Peyer's patch (tissue), 4 donors: ENCODE measurements at places on chromosomes 3 and 15.

GRCh38 chr15:101723874-101724674 lies at the start of gene TARS3:
TSS of gene TARS3 (minus strand) at chr15:101724473. CDS start at chr15:101724387, 86 bp downstream.
- DNase-seq = peak; percentile 98

- no peak for DNase-seq
Measured at GRCh38 chr3:188900421-188900951, 271.3 kb upstream of the TPRG1 start.

DNA sequence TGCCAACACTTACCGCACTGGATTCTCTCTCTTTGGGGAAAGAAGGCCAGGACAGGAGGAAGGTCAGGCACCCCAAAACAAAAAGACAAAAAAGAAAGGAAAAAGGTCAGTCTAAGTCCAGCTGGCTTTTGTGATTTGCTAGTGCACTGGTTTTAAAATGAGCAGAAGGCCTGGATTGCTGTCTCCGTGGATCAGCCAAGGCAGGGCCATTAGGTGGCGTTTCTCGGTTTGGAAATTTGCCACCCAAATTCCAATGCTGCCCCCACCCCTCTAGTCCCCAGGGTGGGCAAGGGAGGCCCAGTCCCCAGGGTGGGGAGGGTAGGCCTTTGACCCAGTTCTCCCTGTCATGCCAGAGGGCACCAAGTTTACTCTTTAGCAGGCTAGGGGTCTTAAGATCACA lies 33.3 kb downstream of the TLE3 start:
- no peak for DNase-seq

DNA sequence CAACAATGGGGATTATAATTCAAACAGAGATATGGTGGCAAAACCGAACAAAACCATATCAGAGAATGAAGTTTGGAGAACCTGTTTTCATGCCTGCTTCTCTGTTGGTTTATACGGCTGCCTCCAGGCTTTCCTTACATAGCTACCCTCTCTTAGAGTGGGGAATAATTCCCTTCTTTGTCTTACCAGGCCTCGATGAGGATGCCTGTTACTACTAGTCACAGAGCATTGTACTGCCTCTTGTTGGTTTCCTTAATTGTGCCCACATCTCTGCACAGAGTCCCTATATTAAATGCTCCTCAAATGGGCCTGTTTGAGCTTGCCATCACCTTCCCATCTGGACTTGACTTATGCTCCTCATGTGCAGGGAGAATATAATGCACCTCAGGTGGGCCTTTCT lies 92.9 kb downstream of the NCEH1 start:
- no peak for DNase-seq

GRCh38 chr3:64253689-64254088 lies 28.4 kb upstream of the PRICKLE2 start:
- no peak for DNase-seq

DNA sequence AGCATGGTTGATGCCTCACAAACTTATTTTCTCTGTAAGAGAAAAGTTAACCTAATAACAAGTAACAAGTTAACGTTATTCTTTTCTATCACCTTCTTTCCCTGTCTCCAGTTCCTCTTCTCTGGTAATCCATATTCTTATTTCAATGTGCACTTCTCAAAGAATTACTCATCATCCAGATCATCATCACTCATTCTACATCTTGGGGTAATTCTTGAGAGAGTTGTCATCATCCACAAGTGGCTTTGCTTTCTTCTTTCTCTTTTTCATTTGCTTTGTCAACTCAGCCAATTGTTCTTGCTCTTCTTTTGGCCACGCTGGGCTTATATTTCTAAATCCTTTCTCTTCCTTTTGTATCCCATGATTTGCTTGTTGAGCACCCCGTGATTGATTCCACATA lies 20.8 kb upstream of the RNF111 start:
- no peak for DNase-seq

DNA sequence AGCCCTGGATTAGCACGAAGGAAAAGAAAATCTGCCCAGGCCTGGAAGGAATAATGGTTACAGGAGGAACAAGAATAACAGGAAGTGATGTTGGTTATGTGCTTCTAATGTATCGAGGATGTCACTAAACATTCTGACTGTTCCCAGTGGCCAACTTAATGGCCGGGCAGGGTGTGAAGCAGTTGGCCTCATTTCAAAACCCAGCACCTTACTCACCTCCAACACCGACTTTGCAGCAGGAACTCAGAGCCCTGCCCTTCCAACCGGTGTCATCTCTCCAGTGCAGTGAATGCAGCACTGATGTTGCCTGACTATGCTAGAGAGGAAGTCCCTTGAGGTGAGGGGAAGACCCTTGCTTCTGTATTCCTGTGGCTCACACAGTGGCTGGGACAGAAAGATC lies 162.4 kb upstream of the LRTM1 start:
- DNase-seq = no peak

DNA sequence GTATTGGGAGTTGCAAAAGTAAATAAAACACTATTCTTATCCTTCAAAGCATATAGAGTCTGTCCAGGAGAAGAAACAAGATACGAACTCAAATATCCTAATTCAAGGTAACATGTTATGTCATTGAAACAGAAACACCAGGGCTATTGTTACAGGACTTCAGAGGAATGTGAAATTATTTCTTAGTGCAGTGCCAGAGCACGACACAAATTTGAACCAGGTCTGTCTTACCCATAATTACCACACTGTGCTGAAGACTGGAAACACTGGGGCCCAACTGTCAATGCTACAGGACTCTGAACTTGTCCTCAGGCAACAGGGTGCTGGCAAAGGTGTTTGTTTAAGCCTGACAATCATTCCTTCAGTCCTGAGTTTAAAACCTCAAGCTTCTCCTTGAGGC lies 633.6 kb upstream of the UBE2E2 start:
- no peak for DNase-seq

DNA sequence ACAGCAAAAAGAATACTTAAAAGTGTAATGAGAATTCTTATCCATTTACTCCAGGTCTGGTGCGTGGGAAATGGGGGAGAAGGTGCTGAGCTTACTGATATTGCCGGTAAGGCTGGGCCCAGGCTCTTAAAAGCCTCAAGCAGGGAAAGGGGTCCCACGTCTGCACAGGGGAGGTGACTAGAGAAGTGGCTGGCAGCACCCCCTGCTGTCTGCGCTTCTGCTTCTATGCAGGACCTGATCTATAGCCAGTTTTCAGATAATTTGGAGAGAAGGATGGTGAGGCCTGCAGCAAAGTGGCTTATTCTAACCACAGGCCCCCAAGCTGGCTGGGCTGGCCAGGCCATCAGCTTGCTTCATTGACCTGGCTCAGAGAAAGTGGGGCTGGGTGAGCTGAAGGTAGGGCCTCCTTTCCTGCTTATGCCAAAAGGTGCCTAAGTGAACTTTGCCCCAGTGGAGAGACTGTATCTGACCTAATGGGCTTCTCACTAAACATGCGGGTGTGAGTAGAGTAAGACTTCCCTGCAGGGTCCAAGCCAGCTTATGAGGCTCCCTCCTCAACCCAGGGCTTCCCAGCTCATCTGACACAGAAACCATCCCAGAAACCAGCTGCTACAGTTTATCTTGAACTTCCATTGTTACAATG lies 30.9 kb upstream of the ATP1B3 start:
- peak; percentile 49 for DNase-seq

- DNase-seq = no peak
Measured at GRCh38 chr3:61632568-61633175, 71.3 kb downstream of the PTPRG start.

DNA sequence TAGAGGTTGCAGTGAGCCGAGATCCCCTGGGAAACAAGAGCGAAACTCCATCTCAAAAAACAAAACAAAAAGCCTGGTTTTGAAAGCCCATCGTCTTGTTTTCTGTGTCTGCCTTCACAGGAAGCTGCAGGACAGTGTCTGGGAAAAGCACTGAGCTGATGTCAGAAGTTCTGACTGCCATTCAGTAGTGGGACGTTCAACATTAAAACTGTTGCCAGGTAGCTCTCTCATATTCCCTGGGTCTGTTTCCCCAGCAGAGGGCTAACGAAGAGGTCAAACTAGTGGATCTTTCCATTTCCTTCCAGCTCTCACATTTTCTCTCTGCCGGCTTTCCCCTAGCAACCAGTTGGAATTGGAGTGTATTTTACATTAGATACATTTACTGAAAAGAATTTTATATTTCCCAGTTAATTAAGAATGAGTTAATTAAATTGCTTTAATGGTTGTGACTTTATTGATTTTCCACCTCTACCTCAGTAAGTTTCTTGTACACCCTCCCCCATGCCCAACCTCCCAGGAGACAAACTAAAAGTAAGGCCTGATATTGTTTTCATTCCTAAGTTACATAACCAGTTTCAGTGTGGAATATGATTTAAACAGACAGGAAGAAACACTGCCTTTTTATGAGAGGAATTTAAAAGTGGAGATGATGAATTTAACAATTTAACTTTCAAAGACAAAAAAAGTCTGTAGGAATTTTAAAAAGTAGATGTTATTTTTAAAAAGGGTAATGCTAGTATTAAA lies 29.9 kb downstream of the RCN2 start:
- no peak for DNase-seq

- no peak for DNase-seq
Measured at GRCh38 chr3:143676021-143676420, 172.2 kb downstream of the SLC9A9 start.

DNA sequence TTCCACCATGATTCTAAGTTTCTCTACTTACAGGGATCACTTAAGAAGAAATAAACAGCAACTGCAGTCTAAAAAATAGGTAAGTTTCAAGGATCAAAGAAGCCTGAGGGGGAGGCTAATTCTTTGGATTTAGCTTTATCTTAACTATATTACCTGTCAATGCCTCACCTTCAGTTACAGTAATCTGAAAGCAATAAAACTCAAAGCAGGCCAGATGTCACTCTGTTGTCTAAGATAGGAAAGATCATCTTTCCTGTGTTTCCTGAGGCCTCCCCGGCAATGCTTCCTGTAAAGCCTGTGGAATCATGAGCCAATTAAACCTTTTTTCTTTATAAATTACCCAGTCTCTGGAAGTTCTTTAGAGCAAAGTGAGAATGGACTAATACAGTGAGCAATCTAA lies 60.2 kb downstream of the NPTN start:
- DNase-seq = no peak

GRCh38 chr15:47039225-47039624 lies 678.1 kb upstream of the SEMA6D start:
- DNase-seq = no peak

DNA sequence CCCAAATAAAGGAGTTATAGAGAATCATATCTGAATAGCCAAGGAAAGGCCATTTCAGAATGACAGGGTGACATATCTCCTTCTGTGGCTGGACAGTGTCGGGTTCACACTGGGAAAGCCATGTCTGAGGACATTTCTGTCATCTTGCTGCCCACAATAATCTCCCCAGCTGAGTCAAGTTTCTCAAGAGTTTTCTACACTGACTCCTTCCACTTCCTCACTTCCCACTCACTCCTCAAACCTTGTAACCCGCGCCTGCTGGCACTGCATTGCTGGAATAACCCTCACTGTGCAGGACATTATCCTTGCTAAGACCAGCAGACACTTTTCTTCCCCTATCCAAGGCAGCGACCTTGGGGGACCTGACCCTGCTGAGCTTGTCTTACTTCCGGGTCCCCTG lies 5.3 kb upstream of the INSYN1 start:
- DNase-seq = no peak

DNA sequence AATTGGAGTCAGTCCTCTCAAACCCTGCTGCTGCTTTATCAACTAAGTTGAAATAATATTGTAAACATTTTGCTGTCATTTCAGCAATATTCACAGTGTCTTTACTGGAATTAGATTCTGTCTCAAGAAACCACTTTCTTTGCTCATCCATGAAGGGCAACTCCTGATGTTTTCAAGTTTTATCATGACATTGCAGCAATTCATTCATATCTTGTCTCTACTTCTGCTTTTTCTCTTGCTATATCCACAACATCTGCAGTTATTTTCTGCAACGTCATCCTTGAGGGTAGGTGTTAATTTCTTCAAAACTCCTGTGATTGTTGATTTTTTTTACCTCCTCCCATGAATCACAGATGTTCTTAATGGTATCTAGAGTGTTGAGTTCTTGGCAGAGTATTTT lies 181.6 kb downstream of the EPHA6 start:
- no peak for DNase-seq

DNA sequence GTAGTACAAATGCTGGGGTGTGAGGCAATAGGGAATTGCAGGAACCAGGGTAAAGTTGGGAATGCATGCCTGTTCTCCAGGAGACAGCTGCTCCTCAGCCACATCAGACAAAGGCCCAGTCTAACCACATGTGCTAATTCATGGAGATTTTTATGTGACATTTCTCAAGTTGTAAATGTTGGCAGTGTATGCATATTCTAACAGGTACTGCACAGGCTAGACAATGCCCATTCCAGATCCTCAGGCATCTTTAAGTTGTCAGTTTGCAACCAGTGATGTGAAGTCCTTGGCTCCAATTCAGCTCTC lies 84.9 kb downstream of the EEFSEC start:
- DNase-seq = no peak

- no peak for DNase-seq
Measured at GRCh38 chr3:9225268-9225667, 24.2 kb downstream of the SRGAP3 start.

DNA sequence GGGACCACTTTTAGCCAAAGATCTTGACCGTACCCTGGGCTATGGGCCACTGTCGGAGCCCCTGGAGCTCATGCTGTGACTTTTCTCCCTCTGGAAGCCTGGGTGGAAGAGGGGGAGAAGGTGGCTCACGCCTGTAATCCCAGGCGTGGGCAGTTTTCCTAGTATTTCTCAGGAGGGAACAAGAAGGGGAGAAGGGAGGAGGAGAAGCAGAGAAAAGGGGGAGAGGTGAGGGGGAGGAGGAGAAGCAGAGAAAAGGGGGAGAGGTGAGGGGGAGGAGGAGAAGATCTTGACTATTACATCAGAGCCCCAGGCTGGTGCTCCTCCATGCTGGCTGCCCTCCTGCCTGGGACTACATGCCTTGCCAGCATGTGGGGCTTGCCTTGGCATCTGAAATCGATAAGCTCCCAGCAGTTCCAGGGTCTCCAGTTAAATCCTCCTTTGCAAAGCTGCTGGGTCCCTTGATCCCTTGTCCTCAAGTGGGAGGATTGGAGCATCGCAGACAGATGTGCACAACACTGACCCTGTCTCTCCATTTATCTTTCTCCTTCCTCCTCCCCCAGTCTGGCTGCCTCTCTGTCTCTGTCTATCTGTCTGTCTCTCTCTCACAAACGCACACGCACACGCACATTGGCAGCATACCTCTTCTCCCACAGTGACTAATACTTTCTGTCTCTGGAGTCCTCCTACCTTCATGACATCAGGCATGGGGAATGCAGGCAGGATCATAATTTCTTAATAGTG lies 41.6 kb downstream of the MRAS start:
- no peak for DNase-seq

GRCh38 chr3:141259821-141260629 lies 28.4 kb downstream of the PXYLP1 start:
- DNase-seq = no peak

GRCh38 chr3:110493438-110494092 lies 578.1 kb upstream of the NECTIN3 start:
- no peak for DNase-seq

- peak; percentile 48 for DNase-seq
Measured at GRCh38 chr3:1987980-1988379, 110.7 kb upstream of the CNTN4 start.

DNA sequence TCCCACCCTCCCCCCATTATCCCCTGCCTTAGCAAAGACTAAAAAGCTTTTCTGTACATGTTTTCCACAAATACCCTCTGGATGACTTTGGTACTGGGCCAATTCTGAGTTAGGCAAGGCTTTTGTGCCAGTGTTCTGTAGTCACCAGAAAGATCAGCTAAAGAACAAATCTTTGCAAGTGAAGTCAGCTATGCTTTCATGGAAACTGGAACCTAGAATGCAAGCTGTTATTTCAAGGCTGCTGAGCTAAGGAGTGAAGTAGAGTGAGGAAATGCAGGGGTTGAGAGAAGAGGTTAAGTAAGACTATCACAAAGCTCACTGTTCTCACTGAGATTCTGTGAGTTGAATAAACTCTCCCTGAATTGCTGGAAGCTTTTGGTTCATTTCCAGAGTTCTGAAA lies 107.8 kb upstream of the CNTN3 start:
- no peak for DNase-seq

- no peak for DNase-seq
Measured at GRCh38 chr3:147730284-147730683, 321.1 kb downstream of the ZIC1 start.
